ENCODE measurements at places on chromosomes 3 and 15. TPM values are rescaled to one million over a fixed set of nuclear protein-coding genes. Genes with fewer than 3 reads are reported as not detected.

DNA sequence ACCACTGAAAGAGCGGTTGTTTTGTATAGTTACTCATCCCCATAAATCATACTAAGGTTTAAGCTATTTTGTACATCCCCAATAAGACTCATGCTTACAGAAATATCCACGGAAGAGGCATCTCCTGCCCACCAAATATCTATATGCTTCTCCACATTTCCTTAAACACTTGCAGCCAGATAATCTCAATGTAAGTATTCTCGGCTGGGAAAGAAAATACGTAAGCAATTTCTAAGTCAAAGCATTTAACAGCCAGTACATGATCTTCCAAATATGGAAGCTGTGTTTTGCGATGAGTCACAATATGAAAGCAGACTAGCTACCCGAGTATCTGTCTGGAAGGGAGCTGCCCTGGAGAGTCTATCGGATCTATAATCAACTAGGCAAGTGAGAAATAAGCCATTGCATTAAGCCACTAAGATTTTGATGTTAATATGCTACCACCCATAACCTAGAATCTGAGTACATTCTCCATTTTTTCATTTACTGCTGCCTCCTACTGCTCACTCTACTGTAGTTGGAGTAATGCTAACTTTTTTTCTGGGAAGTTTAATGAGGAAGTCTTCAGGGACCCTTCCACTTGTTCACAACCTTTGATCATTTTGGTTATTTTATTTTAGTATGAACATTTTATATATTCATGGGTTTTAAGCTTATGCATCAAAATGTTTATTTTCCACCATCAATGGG lies 26.9 kb upstream of the ZMAT3 start:
- no peaks in the 10 kb centered on the region for H3K4me1 ChIP-seq
- H3K27ac ChIP-seq: peak overlapping the region; percentile 10

DNA sequence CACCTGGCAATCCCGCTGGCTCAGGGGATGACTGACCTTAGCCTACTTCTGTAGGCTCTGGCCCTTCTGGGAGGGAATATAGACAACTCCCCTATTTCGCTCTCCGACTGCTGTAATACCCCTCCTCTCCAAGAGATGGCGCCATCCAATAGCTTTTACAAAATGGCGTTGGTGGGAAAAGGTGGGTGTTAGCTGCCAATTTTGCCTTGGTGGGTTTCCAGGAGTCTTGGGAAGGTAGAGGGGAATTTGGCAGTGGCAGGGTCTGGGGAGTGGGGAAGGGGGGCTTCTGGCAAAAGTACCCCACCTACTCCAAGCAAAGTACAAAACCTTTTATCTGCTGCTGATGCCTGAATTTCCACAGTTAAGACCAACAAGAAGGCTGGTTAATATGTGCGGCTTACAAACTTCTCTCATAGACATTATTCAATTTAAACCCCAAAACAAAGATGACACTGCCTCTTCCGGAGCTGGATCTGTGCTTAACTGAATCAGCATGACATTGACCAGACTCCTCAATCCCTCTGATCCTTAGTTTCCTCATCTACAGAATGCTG lies 62.1 kb downstream of the RASGRF1 start:
- H3K27ac ChIP-seq: no peak overlapping the region
- H3K36me3 ChIP-seq: no peaks in the 10 kb centered on the region
- no peaks in the 10 kb centered on the region for H3K4me1 ChIP-seq
- H3K4me3 ChIP-seq: no peak overlapping the region
- no peak for DNase-seq
- H3K27me3 ChIP-seq: no peaks in the 10 kb centered on the region

GRCh38 chr3:13549623-13550422 lies 898 bp downstream of the FBLN2 start:
- H3K36me3 ChIP-seq: no peaks in the 10 kb centered on the region
- H3K4me1 ChIP-seq: peaks cover 4% of the 10 kb centered on the region
- DNase-seq: no peak
- H3K27me3 ChIP-seq: no peaks in the 10 kb centered on the region

GRCh38 chr3:46933261-46933660 lies 43.3 kb downstream of the CCDC12 start:
- H3K36me3 ChIP-seq: no peaks in the 10 kb centered on the region
- peak overlapping the region; percentile 75 for H3K27ac ChIP-seq
- no peaks in the 10 kb centered on the region for H3K27me3 ChIP-seq
- no peak overlapping the region for H3K4me3 ChIP-seq

DNA sequence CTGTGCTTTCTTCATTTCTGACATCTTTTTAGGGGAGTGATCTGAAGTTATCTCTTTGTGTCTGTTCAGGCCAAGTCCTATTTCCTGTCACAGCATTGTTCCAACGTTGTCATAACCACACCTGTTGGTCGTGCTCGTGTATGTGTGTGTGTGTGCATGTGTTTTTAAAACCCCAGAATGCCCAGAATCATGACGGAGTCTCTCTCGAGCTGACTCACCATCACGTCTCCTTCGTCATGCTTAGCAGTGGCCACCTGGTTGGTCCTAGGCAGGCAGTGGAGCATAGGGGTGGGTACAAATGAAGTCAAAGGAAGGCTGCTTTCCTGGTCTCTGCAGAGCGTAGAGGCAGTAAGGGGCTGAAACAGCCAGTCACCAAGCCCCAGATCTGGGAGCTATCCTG lies 126.8 kb upstream of the ABHD17C start:
- no peaks in the 10 kb centered on the region for H3K36me3 ChIP-seq
- no peak overlapping the region for H3K27ac ChIP-seq
- H3K4me1 ChIP-seq: no peaks in the 10 kb centered on the region
- DNase-seq: no peak
- no peak overlapping the region for H3K4me3 ChIP-seq

DNA sequence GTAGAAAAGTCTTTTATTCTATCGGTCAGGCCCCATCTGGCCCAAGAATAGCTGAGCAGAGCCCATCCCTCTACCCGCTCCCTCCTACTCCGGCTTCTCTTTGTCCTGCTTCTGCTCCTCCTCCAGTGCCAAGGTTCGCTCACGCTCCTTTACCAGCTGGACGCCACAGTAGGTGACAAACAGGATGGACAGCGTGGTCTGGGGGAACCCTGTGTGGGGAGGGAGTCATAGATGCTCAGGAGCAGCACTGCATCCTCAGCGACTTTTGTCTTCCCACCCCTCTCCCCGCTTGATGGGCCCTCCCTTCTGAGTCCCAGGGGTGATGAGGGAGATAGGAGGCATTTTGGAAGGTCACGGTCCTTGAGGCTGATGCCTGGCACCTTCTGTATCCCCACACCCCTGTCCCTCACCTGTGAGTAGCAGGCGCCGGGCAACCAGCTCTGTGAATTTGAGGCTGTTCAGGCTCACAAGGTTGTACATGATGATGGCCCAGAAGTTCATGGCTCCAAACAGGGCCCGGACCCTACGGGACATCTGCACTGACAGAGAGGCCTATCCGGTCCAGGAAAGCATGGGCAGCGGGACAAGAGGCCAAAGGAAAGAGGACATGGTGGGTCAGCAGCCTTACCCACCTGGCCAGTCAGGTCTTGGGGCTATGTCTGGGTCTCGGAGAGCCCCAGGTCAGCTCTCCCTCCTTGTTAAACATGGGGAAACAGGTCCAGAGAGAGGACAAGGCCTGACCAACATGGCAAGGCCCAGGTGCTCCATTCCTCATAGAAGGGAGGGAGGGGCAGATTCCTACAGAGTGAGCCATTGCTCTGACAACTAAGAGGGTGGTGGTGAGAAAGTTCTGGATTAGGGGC lies 7.6 kb downstream of the KLHL40 start:
- no peaks in the 10 kb centered on the region for H3K4me1 ChIP-seq
- peak; percentile 8 for DNase-seq
- no peaks in the 10 kb centered on the region for H3K36me3 ChIP-seq
- no peak overlapping the region for H3K27ac ChIP-seq
- no peak overlapping the region for H3K4me3 ChIP-seq

DNA sequence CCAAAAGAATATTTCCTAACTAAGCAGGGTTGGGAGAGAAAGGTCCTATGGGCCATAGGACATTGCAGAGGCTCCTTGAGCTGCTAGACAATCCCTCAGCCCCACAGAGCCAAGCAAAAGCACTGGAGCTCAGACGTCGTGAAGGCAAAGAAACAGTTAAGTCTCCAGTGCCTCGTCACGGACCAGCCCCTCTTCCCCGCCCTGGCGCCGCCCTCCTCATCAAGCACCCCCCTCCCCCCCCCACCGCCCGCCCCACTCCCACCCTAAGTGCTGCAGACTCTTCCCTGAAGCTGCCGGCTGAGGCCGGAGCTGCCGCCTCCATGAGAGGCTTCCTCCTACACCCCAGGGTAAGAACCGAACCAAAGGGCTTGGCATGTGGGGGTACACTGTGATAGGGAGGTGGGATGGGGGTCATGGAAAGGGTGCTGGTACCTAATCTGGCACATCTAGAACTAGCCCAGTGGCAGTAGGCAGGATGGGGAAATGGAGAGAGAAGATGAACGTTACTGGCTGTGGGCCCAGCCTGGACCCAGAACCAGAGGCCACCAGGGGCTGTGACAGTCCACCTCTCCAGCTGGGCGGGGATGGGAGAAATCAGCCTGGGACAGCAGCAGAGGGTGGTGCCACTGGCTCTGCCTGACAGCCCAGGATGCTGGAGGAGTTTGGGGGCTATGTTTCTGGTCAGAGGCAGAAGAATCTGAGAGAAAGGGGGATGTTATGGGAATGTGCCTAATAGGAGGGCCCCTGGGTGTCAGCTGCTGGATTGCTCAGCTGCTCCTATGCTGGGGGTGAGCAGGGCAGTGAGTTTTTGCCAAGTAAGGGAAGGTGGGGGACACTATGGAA lies at the start of gene MAP1A:
Gene MAP1A, plus strand, starts transcription at position 255 of the 843 bp plus-strand sequence. CDS start 3,866 bp downstream, outside the sequence.
- no peaks in the 10 kb centered on the region for H3K36me3 ChIP-seq
- DNase-seq: peak; percentile 68
- peaks cover 5% of the 10 kb centered on the region for H3K4me1 ChIP-seq
- H3K4me3 ChIP-seq: peak within 1 kb of the TSS; percentile 44
- peak within 1 kb of the TSS; percentile 81 for H3K27ac ChIP-seq

- no peaks in the 10 kb centered on the region for H3K27me3 ChIP-seq
- H3K36me3 ChIP-seq: no peaks in the 10 kb centered on the region
- no peak overlapping the region for H3K4me3 ChIP-seq
Measured at GRCh38 chr3:373193-373779, 176.7 kb downstream of the CHL1 start.

- no peak overlapping the region for H3K4me3 ChIP-seq
- H3K27ac ChIP-seq: no peak overlapping the region
- no peak for DNase-seq
- H3K36me3 ChIP-seq: no peaks in the 10 kb centered on the region
- H3K4me1 ChIP-seq: no peaks in the 10 kb centered on the region
- H3K27me3 ChIP-seq: no peaks in the 10 kb centered on the region
Measured at GRCh38 chr3:36736301-36736700, 28.1 kb downstream of the DCLK3 start.

GRCh38 chr15:53675832-53676231 lies 83.6 kb downstream of the WDR72 start:
- H3K4me1 ChIP-seq: no peaks in the 10 kb centered on the region
- H3K27me3 ChIP-seq: no peaks in the 10 kb centered on the region
- no peak for DNase-seq

DNA sequence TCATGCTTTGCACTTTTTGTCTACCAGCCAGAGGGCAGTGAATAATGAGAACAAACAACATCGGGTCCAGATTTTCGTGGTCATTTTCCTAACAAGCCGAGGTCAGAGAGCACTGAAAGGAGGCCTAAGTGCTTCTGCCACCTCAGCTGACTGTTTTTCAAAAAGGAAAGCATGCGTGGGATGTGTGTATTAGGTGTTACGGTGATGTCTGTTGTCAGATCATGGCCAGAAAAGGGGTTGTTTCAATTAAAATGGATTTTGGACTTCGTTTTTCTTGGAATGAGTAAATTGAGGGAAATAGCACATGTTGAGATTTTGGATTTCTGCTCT lies 99.5 kb downstream of the APBA2 start:
- no peaks in the 10 kb centered on the region for H3K27me3 ChIP-seq
- DNase-seq: no peak
- no peak overlapping the region for H3K27ac ChIP-seq
- no peaks in the 10 kb centered on the region for H3K36me3 ChIP-seq

GRCh38 chr15:89495638-89496145 lies 691 bp downstream of the RHCG start:
- H3K4me1 ChIP-seq: no peaks in the 10 kb centered on the region
- no peaks in the 10 kb centered on the region for H3K27me3 ChIP-seq
- no peak overlapping the region for H3K27ac ChIP-seq
- H3K36me3 ChIP-seq: no peaks in the 10 kb centered on the region
- no peak for DNase-seq

- no peaks in the 10 kb centered on the region for H3K4me1 ChIP-seq
- DNase-seq: no peak
- no peak overlapping the region for H3K4me3 ChIP-seq
- H3K27me3 ChIP-seq: no peaks in the 10 kb centered on the region
Measured at GRCh38 chr3:161350916-161351315, 20.4 kb downstream of the SPTSSB start.

DNA sequence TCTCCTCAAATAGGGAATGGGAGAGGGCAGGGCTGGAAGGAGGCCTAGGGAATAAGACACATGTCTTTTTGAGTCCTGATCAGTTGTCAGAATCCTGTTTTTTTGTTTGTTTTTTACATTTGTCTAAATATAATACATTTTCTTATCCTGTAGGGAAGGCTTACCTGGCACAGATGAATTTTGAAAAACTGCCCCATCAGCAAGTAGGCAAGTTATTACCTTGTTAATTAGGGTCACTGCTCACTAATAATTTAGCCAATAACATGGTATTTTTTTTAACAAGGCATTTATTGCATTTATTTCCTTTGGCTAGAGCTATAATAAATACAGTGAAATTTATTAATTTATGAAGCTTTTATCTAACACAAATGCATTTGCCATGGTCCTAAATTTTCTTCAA lies 423.2 kb upstream of the ONECUT1 start:
- H3K27ac ChIP-seq: no peak overlapping the region
- H3K27me3 ChIP-seq: no peaks in the 10 kb centered on the region
- DNase-seq: no peak

DNA sequence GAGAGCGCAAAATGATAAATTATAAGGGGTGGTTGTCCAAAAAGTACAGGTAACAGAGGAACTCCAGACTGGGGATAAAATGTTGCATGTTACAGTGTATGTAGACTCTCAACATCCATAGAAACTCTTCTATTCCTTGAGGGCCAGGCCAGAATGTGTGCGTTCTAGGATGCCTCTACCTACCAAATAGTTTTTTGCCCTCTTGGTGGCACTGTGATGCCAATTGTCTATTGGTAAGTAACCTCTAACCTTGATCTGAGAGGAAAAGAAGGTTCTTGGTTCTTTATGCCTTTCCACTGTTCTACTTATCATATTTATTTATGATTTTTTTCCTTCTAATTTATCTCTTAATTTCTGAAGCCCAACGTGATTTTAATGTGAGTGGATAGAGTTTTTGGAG lies 424.6 kb downstream of the GRM7 start:
- H3K27me3 ChIP-seq: no peaks in the 10 kb centered on the region
- no peaks in the 10 kb centered on the region for H3K36me3 ChIP-seq
- H3K27ac ChIP-seq: no peak overlapping the region
- no peak overlapping the region for H3K4me3 ChIP-seq

GRCh38 chr3:177595530-177596188 lies 398.4 kb upstream of the TBL1XR1 start:
- H3K4me1 ChIP-seq: peaks cover 9% of the 10 kb centered on the region
- H3K36me3 ChIP-seq: no peaks in the 10 kb centered on the region
- no peak overlapping the region for H3K4me3 ChIP-seq
- no peak for DNase-seq

GRCh38 chr3:32501783-32502117 lies 902 bp downstream of the CMTM6 start:
- no peaks in the 10 kb centered on the region for H3K4me1 ChIP-seq
- H3K4me3 ChIP-seq: peak overlapping the region; percentile 95
- H3K27me3 ChIP-seq: no peaks in the 10 kb centered on the region
- no peak for DNase-seq
- no peaks in the 10 kb centered on the region for H3K36me3 ChIP-seq
- H3K27ac ChIP-seq: peak overlapping the region; percentile 93

Gene SFMBT1
- total RNA-seq: 37.9 TPM

Gene MAGI1
- total RNA-seq: 36.6 TPM

Gene MAP3K13
- 47.8 TPM for total RNA-seq

Gene ITPKA
- 0.41 TPM for total RNA-seq

Gene MORC1
- total RNA-seq: not detected

Measured in uterus (tissue), 4 donors.